ENCODE measurements at places on chromosomes 3 and 15.

DNA sequence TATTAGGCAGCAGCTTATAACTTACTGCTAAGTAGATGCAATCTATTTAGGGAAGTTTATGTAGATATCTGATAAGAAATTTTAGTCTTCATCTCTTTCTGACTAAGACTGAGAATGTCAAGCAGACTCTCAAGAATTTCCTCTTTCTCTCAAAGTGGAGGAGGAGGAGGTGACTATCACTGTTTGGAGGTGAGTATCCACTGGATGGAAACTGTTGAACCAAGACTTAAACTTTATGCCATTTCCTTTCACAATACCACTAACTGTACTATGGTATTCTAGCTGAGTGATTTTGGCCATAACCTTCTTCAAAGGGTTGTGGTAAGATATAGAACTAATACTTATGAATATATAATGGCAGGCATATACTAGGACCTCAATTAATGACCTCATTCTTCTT, 64.6 kb downstream of the TPRG1 start:
- DNase-seq: no peak

DNA sequence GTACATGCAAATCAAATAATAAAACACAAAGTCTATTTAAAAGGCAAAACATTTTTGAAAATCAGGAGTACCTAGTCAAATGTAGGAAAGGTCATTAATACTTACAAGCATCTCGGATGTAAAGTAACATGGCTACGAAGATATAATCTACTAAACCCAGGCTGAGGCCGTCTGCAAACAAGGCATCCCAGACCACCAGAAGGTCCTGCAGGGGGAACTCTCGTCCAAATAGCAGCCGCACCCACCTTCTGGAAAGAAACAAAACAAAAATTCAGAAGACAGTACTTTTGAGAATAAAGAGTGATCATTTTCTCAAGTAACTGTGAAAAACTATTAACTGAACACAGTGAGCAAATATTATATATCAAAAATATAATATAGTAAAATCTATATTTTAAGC, 423.1 kb downstream of the PLCL2 start:
- no peak for DNase-seq

DNA sequence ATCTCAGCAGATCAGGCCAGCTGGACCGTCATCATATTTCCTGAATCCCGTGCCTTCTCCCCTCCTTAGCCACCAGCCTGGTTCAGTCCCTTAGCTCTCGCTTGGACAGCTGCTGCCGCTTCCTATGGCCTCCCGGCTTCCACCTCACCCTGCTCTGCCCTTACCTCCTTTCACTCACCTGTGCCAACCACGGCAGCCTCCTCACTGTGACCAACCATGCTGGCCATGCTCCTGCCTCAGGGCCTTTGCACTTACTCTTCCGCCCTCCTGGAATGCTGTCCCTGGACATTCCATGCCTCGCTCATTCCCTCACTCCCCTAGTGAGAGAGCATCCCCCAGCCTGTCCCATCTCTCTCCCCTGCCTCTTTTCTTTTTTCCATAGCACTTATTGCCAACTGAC, 19.2 kb downstream of the GRIP2 start:
- no peak for DNase-seq

DNA sequence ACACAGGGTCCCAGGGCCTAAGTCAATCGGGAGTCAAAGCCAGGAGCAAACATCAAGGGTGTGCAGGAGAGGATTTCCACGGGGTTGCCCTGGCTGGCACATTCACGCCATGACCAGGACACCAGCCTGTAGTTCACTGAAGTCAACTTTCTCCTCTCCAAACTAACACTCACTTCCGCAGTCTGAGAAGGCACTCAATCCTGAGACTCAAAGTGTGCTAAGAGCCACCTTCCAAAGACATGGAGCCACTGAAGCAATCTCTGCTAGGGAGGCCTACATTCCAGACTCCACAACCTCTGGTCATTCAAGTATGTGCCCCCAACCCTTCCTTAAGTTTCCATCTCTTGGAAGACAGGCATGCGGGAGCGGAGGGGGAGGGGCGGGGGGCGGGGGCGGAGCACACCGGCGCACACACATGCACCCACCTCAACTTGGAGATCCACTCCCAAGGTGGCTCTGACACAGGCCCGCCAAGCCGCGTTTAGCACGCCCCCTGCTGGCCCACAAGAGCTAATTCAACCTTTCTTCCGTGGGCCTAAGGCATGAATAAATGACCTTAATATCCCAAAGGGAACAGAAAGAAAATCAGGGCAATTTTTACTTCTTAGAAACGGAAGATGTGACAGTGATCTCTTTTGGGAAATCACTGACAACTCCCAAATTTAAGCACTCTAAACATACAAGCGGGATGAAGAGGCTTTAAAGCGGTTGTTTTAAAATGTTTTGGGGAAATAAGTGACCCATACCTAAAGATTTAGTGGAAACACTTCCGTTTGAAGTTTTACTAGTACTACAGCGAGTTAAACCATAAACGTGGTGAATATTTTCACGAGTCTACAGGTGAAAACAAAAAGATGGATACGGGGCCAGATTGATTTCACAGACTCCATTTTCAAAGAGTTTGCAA, 162.5 kb upstream of the CHRNA7 start:
- peak; percentile 88 for DNase-seq

DNA sequence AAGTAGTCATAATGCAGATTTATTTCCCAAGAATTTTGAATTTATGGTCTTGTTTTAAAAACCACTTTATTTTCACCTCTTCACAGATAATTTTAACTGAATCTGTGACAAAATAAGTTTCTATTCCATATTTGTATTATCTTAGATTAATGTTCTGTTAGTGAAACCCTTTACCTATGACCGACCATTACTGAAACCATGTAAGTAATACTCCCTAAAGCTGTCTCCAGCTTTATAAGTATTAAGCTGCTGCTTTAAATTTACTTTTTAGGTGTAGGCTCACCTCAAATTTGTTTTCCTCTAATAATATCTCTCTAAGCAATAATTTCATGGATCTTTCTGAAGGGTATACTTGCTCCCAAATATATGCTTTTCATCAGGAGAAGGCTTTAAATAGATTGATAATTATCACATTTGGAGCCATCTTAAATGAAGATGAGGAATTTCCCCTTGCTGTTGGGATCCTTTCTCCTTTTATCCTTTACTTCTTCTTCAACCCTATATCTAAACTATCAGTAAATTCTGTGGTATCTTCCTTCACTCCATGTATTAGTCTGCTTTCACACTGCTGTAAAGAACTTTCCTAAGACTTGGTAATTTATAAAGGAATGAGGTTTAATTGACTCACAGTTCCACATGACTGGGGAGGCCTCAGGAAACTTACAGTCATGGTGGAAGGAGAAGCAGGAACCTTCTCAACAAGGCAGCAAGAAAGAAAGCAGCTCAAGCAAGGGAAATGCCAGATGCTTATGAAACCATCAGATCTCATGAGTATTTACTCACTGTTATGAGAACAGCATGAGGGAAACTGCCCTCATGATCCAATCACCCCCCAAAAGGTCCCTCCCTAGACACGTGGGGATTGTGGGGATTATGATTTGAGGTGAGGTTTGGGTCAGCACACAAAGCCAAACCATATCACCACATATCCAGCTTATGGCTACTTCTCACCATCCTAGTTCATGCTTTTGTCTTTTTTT, 92.3 kb upstream of the P2RY1 start:
- no peak for DNase-seq

DNA sequence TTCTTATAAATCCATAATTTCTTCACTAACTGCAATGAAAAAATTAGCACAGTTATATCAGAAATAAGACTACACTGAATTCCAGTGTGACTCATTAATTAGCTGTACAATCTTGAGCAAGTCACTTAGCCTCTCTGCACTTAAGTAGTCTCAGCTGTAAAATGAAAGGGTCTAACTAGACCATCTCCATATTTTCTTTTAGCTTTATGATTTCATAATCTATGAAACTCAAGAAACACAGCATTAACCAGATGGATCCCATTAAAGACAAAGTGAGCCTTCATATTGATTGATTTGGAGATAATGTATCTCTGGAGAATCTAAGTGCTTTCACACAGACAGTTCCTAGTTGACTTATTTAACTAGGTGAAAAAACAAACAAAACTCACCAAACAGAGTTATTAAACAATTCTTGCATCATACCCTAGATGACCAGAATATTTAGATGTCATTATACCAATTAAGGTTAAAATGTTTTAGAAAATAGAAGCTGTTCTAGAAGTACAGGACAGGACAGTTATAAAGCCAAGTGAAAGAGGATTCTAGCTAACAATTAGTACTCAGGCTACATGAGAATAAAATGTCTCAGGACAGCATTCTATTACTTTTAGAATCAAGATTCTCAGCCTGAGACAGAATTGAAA, 11.2 kb downstream of the CSNK1G1 start:
- no peak for DNase-seq

DNA sequence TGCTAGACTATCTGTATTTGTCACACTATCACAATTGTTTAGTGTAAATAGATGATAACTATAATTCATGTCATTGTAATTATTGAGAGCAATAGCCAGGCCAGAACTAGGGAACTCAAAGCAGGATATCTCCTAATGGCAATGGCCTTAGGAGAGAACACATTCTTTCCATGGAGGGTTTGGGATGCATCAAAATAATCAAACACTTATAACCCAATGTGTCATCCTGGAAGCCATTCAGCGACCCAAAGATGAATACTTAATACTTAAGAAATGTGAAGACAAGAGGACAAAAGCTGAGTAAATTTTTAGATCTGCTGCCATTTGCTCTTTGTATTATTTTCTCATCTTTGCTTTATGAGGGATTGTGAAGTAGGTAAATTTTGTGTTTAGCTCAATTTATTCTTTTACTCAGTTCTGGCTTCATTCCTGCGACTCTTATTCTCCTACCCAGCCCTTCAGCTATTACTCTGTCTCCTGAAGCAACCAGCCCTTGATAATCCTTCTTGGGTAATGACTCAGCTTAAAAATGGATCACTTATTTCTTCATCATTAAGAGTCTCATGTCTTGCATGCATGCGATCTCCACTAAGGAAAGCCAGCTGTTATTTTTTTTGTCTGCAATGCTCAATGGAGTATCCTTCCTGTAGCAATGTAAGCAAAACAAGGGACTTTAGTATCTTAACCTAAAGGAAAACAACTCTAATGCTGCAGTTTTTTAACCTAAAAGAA, 2.0 kb downstream of the OR4F15 start:
- no peak for DNase-seq

GRCh38 chr3:49662720-49663413, 11.3 kb upstream of the APEH start:
- DNase-seq: no peak

- DNase-seq: peak; percentile 75
These were observed 402.6 kb upstream of the GBE1 start for GRCh38 chr3:82163907-82164520.

GRCh38 chr3:191345334-191345733, 15.0 kb upstream of the UTS2B start:
- no peak for DNase-seq
